Stimulated activated naive B cell treated with anti-CD40 and anti-IgM and Interleukin-4, amounts not matched to agents 10 μg/mL and 1 μg/mL and 100 μg/mL, for 72 hours (primary cell): ENCODE measurements at places on chromosomes 3 and 15.

DNA sequence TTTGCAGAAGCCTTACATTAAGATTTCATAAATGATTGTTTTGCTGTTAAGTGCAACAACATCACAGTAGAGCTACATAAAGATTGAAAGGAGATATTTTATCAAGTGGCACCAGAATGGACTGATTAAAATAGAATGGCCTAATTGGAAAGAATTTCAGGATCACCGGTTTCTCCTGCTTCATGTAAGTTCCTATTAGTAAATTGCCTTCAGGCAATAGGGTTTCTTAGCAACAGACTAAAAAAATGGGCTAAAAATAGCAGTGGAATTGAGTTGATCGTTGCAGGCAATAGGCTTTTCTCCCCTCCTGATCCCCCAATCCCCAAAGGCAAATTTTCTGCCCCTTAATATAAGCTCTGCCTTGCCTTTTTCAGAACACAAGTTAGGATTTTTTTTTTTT, 917 bp downstream of the LNP1 start:
- DNase-seq = no peak

- DNase-seq = no peak
Observed at GRCh38 chr15:99703603-99704443, 29.4 kb downstream of the LYSMD4 start.

DNA sequence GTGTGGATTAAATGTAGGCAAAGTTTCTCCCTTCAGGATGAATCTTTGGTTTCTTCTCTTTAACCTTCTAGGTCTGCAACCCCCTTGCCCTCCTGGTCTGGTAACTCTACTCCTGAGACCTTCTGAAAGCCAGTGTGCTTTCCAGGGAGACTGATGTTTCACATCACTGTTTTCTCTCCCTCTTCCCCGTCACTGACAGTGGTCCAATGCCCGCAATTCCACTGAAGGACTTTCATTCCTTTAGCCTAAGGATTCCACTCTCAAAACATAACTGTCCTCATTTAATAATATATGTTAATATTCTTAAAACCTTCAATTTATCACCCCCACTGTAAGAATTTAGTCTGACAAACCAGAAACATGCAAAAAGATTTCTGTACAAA, 101.5 kb upstream of the CPNE4 start:
- no peak for DNase-seq

DNA sequence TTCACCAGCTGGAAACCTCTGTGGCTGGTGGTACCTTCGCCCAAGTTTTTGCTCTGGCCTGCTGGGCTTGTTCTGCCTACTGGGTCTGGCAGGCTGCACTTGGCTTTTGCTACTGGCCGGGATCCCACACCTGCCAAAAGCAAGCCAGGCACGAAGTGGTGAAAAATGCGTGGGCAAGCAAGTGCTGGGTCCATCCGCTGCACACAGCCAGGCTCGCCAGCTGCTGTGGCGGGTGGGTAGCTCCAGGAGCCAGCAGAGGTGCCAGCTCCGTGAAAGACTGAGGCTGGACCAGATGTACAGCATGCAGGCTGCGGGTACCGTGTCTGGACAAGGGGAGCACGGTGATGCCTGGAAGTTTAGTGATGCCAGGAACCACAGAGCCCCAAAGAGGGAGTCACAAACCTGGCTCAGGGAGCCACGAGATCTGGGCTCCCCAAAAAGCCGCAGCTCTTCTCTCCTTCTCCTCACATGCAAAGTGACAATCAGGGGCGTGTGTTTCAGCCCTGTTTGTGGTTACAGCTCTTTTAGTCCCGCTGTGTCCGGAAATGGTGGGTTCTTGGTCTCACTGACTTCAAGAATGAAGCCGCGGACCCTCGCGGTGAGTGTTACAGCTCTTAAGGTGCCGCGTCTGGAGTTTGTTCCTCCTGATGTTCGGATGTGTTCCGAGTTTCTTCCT, 1455.6 kb upstream of the GBE1 start:
- DNase-seq = no peak

DNA sequence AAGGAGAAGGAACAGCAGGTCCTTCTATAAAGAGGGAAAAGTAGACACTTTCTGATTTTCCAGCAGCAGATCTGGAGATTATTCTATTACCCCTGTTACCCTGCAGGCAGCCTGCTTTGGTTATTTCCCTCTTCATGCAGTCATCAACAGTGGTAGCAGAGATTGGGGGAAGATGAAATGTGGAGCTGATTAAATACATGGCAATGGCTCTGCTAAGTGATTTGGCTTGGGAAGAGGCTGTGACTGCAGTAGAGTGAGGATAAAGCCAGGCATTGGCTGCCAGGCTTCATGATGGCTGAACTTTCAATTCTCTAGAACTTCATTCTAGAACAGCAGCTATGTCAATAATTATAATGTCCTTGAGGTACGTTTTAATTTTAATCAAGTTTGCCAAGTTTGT, 29.1 kb downstream of the PTX3 start:
- no peak for DNase-seq
